ENCODE measurements at places on chromosomes 6 and 20. TPM values are rescaled to one million over a fixed set of nuclear protein-coding genes. Genes with fewer than 3 reads are reported as not detected.

STMND1 gene
- not detected for total RNA-seq

GRM1 gene
- total RNA-seq: not detected

C6orf132 gene
- total RNA-seq: 19.6 TPM

MMP24 gene
- 7.3 TPM for total RNA-seq

PPP1R3G gene
- total RNA-seq: 0.26 TPM

LAMP5 gene
- 5.3 TPM for total RNA-seq

STX11 gene
- 31.3 TPM for total RNA-seq

MAP3K7 gene
- 20.6 TPM for total RNA-seq

SPAG4 gene
- total RNA-seq: 3.1 TPM

PROKR2 gene
- total RNA-seq: not detected

C20orf202 gene
- not detected for total RNA-seq
